ENCODE measurements at places on chromosomes 16 and 17. TPM values are rescaled to one million over a fixed set of nuclear protein-coding genes. Genes with fewer than 3 reads are reported as not detected.

HOXB8 gene
- total RNA-seq = not detected

DERL2 gene
- 19.0 TPM for total RNA-seq

USP43 gene
- total RNA-seq = not detected

CES1 gene
- 20.3 TPM for total RNA-seq

HOXB5 gene
- 0.29 TPM for total RNA-seq

CLEC10A gene
- total RNA-seq = not detected

NPIPA8 gene
- not detected for total RNA-seq

MT1A gene
- 1.7 TPM for total RNA-seq

TNFRSF13B gene
- total RNA-seq = not detected

KRT39 gene
- total RNA-seq = not detected

CRHR1 gene
- not detected for total RNA-seq

NMRAL1 gene
- 97.9 TPM for total RNA-seq

FA2H gene
- total RNA-seq = not detected

WDR45B gene
- 58.1 TPM for total RNA-seq

ANKFY1 gene
- total RNA-seq = 49.7 TPM

ZNF423 gene
- total RNA-seq = 0.99 TPM

IL32 gene
- total RNA-seq = 2.6 TPM

KDM6B gene
- total RNA-seq = 5.1 TPM

DOC2B gene
- total RNA-seq = not detected

PHAF1 gene
- 16.0 TPM for total RNA-seq
